Right lung (tissue), 10 donors: ENCODE measurements at places on chromosomes 2 and 18.

DNA sequence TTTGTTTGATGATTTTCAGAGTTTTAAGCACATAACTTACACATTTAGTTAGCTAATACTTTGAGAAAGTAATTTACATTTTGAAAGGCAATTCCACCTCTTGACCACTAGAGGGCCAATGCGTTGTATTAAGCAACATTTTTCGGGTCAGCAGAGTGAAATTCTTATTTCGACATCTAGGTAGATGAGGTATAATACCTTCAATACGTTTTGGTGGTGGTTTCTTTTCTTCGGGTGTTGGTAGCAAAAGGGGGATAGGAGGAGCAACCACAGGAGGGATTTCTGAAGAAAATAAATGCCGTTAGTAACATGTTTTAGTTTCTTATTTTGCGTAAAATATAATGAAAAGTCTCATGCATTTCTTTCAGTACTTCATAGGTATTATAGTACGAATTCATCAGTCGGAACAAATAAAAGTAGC lies 106.3 kb downstream of the TTN start:
- no peak for DNase-seq

- no peak for DNase-seq
Measured at GRCh38 chr2:52695731-52696130, 1071.9 kb upstream of the CHAC2 start.

GRCh38 chr2:173989884-173990215 lies 24.7 kb upstream of the SP3 start:
- no peak for DNase-seq

DNA sequence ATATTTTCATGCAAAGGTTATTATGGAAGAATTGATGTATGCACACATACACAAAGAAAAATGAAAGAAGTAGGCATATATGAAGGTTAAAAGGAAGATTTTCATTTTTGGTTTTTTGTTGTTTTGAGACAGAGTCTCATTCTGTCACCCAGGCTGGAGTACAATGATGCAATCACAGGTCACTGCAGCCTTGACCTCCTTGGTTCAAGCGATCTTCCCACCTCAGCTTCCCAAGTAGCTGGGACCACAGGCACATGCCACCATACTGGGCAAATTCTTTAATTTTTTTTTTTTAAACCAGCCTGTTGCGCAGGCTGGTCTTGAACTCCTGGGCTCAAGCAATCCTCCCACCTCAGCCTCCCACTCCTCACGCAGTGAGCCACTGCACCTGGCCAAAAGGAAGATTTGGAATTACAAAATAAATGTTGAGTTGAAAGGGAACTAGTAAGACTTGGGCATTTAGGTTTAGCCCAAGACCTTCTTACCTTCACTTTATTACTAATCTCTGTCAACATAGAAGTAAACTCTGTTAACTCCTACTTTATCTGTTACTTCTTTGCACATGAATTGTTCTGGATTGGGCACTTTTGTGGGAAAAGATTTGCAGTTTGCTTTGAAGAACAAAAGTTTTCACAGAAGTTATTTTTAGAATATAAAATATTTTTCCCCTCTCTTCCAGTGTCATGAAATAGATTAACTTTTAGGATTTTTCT lies 31.7 kb upstream of the NBEAL1 start:
- DNase-seq, result no peak

DNA sequence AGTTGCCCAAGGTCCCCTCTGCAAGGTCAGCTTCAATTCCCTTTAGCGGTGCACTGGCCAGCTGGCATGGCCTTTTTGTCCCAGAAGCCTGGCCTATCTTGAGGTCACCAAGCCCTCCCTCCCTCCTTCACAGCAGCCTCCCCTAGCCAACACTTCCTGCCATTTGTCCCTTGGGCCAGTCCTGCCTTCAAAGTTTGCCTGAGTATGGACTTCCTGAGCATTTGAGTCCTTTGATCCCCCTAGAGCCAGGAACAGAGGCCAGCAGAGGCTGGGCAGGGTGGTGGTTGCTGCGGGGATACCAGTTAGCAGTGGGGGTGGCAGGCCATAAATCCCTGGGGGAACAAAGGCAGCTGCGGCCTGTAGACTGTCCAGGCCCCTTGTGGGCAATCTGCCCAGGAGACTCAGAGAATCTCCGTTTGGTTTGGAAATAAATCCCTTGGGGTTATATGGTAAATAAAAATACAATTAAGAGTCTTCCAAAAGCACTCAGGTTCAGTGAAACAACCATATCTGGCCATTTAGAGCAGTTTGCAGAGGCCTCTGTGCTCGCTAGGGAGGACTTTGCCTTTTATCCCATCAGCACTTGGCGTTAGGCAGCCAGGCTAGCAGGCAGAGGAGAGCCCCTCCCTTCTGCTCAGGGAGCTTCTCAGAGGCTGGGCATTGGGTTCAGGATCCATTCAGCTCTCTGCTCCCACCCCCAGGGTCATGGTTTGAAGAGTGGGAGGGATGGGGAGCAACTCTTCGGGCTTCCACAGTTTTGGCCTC lies 3.1 kb upstream of the HES6 start:
- no peak for DNase-seq

GRCh38 chr18:58212274-58212673 lies 168.2 kb downstream of the NEDD4L start:
- no peak for DNase-seq

GRCh38 chr18:59067873-59068272 lies 71.8 kb upstream of the SEC11C start:
- no peak for DNase-seq

DNA sequence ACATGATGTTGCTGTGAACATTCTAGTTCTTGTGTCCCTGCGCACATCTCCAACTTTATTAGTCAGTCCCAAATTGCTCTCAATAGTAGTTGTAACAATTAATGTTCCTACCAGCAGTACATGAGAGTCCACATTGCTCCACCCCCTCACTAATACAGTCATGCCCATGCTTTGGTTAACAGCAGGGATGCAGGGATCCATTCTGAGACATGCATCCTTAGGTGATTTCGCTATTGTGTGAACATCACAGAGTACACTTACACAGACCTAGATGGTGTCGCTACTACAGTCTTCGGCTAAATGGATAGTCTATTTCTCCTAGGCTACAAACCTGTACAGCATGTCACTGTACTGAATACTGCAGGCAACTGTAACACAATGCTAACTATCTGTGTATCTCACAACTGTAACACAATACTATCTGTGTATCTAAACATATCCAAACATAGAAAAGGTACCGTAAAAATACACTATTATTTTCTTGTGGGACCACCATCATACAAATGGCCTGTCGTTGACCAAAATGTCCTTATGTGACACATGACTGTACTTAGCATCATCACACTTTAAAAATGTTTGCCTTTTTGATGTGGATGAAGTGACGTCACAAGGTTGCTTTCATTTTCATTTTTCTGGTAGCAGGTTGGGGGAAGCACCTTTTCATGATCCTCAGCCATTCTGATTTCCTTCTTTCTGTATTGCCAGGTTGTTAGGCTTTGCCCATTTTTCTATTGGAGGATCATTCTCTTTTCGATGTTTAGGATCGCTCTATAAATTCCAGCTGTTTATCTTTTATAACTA lies 82.9 kb upstream of the RNF152 start:
- no peak for DNase-seq

DNA sequence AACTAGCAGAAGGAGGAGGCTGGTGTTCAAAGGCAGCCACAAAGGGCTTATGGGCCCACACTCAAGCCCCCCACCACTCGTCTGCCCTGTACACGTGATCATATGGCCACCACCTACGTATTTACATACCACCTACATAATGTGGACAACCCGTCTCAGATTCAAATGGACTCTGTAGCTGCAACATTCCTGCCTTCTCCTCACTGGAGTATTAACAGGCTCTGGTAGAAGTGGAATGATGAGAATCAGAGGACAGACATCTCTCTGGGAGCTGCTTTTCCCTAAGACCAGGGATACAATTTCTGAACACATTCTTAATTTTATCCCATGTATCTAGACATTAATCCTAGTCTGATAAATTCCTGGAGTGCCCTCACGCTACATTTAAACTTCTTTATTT lies 9.5 kb upstream of the CETN1 start:
- no peak for DNase-seq

DNA sequence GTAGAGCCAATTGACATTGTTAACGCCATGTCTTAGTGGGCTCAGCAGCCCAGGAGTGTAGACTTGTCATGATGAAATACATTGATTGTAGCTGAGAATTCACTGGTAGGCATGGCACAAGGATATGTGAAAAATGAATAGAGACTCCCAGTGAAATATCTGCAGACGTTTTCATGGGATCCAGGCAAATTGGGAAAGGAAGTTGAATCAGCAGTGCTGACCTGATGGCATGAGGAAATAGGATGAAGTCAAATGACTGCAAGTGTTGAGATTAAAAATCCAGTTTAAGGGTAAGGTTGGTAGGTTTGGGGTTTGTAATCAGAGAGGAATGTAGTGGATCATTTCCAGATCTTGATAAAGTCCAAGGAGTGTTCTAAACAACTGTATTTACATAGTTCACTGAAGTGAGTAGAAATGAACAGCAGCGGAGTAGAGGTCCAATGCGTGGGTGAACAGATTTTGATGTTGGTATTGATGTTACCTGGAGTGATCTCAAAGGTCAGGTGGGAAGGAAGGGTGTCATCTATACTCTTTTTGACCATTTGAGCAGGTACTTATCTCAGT lies 24.6 kb downstream of the INSIG2 start:
- DNase-seq, result no peak

DNA sequence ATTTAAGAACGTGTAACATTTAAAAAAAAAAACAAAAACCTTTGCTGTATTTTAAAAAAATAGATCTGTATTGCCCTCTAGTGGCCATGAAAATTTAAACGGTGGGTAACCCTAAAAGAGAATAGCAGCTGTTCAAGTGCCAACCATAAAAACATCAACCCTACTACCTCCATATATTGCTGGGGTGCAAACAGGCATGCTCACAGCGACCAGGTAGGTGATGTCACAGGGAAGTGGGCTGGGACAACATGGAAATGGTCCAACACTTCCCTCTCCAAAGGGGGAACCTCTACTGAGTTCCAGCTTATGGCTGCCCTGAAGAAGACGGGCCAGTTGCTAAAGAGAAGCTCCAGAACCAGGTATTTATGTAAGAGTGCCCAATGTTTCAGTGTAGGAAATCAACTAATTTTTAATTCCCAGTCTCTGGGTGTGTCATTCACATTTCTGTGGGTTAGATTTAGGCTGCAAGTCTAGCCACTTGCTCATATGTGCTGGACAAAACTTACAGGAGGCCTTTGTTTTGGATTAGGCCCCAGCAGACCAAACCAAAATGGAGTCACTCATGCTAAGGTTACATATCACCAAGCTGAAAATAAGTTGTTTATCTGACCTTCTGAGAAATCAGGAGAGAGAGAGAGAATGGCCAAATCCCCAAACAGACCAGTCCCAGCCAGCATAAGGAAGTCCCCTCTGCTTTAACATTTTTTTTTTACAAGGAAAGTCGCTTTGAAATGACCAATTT lies 54.5 kb downstream of the SKA1 start:
- DNase-seq, result no peak

DNA sequence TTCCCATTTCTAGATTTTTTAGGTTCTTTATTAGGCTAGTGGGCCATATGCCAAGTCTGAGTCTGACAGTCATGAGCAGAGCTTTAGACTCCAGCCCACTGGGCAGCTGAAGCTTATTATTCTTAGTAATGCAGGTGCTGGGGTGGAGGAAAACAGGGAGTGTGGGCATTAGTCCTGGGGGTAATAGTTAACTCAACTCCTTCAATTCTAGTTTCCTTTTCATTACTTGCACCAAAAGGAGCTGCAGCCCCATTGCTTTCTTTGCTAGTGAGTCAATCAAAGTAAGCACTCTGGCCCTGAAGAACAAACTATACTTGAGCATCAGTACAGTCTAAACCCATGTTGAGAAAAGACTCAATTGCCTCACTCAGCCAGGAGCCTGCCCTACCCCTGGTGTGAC lies 35.5 kb downstream of the ICOS start:
- DNase-seq, result no peak

- DNase-seq, result no peak
Measured at GRCh38 chr2:158890296-158890905, 78.0 kb upstream of the TANC1 start.

- no peak for DNase-seq
Measured at GRCh38 chr2:124283096-124283495, 258.0 kb downstream of the CNTNAP5 start.

DNA sequence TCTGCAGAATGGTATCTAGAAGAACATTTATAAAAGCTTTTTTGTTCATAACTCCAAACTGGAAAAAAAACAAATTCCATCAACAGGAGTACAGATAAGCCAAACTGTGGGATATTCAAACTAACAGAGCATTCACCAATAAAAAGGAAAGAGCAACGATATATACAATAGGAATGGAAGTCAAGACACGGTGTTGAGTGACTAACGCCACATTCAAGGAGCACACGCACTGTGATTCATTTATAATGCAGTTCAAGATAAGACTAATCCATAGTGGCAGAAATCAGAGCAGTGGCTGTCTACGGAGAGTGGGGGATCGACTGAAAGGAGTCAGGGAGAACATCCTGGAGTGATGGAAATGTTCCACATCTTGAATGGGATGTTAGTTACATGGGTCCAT lies 70.7 kb downstream of the CABYR start:
- DNase-seq, result no peak

DNA sequence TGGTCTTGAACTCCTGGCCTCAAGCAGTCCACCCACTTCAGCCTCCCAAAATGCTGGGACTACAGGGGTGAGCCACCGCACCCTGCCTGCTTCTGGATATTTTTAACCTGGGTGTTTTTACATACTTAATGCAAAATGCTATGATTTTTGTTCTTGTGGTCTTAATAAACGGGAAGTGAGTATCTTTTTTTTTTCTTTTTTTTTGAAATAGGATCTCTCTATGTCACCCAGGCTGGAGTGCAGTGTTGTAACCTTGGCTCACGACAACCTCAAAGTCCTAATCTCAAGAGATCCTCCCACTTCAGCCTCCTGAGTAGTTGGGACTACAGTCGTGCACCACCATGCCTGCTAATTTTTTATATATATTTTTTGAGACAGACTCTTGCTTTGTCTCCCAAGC lies 19.2 kb upstream of the ASXL2 start:
- DNase-seq, result no peak

- no peak for DNase-seq
Measured at GRCh38 chr18:62856294-62856693, 141.0 kb downstream of the PHLPP1 start.

GRCh38 chr18:79166702-79167101 lies 97.5 kb downstream of the ATP9B start:
- no peak for DNase-seq

- DNase-seq, result no peak
Measured at GRCh38 chr2:133345638-133346037, 222.6 kb downstream of the NCKAP5 start.

- no peak for DNase-seq
Measured at GRCh38 chr2:112813280-112813966, 23.2 kb downstream of the IL1B start.

DNA sequence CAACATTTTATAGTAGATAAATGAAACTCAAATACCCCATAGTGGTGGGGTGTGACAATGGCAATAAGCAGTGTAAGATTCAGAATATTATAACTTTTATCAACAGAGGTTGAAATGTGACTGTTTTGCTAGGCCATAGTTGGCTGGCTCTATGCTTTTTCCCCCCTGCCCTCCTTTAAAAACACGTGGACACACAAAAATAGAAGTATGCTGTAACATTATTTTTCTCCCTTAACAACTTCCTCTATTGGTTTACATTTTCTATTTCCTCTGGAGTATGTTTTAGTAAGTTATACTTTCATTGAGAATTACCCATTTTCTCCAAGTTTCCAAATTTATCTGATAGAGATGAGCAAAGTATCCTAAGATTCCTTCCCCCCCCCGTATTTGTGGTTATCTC lies 31.1 kb downstream of the NDUFAF7 start:
- DNase-seq, result no peak
